Umbilical cord (tissue), 2 donors: ENCODE measurements at places on chromosomes 2 and 18. TPM values are rescaled to one million over a fixed set of nuclear protein-coding genes. Genes with fewer than 3 reads are reported as not detected.
A peak's percentile ranks its signal among the peaks of the same experiment; 100 is the strongest.

DNA sequence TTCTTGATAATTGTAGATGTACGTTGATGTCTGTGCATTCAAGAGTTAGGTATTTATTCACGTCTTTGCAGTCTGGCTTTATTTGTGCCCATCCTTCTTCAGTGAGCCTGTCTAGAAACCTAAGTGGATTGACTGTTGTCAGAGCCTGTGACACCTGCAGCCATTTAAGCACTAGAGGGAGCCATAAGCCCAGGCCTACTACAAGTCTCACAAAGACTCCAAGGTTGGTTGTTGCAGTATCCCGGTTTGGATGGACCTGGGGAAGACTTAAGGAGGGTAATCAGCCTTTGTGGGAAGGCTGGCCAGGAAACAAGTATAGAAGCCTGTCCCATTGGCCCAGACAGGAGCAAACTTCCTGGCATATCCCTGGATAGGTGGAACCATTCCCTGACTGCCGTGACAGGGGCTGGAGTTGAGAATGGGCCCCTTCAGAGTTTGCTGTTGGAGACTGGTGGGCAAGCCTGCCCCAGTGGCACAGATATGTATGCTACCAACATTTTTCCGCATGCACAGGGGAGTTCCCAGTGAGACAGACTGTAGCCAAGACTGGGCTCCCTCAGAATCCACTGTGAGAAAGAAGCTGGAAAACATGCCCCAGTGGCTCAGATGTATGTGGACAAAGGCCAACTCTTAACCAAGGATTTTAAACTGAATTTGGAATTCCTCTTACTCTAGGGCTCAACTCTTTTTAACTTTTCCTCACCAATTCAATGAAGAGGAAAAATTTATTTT is 9.3 kb upstream of the LRRC30 start:
- DNase-seq, result peak; percentile 35

- no peak for DNase-seq
Measured at GRCh38 chr2:238921681-238922319, 73.9 kb downstream of the TWIST2 start.

- DNase-seq, result no peak
Measured at GRCh38 chr2:144010096-144010836, 509.7 kb downstream of the ZEB2 start.

DNA sequence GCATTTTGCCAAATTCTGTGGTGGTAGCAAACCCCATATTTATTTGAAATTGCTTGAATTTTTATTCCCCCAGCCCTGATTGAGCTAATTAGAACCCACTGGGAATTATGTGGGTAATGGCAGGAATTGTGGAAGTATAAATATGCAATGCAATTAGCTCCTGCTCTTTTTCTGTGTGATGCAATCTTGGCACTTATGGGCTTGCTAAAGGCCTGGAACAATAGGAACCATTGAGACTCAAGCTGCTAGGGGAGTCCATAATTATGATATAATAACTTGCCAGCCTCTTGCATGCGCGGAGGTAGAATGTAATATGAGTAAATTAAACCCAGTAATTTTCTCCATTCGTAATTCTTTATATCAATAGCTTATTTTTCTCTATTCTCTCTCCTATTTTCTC is 267.6 kb upstream of the THSD7B start:
- no peak for DNase-seq

DNA sequence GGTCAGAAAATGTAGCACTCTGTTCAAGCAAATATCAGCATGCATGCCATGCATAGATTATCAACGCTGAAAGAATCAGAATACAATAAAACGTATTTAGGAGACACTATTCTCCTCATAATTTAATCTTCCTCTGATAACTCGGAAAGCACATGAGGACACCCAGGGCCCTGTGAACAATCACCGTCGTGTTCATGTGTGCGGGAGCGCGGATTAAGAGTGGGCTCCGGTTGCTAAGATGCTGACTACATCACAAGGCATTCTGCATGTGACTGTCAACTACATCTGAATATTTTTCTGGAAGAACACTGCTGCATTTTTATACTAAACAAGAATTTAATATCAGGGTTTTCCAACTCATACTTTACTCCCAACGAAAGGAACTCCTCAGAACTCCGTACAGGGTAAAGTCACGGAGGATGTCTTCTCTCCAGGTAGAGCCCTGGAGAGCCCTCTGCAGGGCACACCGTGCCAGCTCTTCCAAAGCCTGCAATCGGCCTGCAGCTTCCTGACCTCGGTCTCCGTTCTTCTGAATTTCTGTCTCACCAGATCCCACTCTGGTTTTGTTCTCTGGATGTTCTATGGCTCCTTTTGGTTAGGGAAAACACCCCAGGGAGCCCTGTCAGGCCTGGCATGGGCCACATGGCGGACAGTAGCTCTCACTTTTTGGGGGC is 59.6 kb downstream of the ZNF516 start:
- DNase-seq, result no peak

- DNase-seq, result no peak
Measured at GRCh38 chr2:196502386-196502785, 137.1 kb upstream of the CCDC150 start.

- no peak for DNase-seq
Measured at GRCh38 chr2:199770716-199771115, 80.3 kb downstream of the FTCDNL1 start.

- DNase-seq, result no peak
Measured at GRCh38 chr2:78646533-78647364, 378.8 kb upstream of the REG3G start.

DNA sequence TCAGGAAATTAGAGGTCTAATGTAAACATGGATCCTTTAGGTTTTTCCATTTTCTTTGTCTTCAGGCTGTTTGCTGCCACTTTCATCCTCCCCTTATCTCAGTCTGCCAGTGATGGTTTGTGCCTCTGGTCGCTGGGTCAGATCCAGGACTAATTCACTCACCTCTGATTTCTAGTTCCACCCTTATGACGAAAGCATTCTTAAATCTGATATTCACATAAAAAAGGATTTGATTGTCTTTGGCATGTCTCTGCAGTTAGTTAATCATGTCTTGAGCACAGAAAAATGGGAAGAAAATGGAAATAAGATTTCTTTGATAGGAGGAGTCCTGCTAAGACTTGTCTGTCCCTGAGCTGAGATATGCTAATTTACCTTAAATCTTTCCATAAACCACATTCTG is 4.6 kb downstream of the IL1RL1 start:
- peak; percentile 43 for DNase-seq

- peak; percentile 86 for DNase-seq
Measured at GRCh38 chr2:75071766-75072165, 113.3 kb downstream of the POLE4 start.

- no peak for DNase-seq
Measured at GRCh38 chr18:74778191-74778847, 180.6 kb downstream of the ZNF407 start.

- no peak for DNase-seq
Measured at GRCh38 chr2:43228756-43229659, 2.6 kb upstream of the ZFP36L2 start.

DNA sequence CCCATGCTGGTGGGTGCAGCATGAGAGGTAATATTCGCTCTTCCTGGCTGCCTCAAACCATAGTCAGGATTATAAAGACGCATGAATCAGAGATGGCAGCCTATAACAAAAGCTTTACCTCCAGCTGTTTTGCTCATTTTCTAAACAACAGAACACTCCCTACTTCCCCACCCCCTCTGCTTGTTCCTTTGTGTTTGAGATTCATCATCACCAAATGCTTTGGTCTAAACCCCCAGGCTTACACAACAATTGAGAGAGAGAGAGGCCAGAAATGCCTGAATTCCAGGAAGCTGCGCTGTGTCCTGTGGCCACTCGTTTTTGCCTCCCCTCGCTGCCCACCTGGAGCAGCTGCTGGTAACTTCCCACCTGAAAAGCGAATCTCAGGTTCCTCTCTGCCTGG is 78.8 kb upstream of the CAPN13 start:
- DNase-seq, result no peak

- no peak for DNase-seq
Measured at GRCh38 chr2:161976295-161976694, 97.7 kb downstream of the DPP4 start.

DNA sequence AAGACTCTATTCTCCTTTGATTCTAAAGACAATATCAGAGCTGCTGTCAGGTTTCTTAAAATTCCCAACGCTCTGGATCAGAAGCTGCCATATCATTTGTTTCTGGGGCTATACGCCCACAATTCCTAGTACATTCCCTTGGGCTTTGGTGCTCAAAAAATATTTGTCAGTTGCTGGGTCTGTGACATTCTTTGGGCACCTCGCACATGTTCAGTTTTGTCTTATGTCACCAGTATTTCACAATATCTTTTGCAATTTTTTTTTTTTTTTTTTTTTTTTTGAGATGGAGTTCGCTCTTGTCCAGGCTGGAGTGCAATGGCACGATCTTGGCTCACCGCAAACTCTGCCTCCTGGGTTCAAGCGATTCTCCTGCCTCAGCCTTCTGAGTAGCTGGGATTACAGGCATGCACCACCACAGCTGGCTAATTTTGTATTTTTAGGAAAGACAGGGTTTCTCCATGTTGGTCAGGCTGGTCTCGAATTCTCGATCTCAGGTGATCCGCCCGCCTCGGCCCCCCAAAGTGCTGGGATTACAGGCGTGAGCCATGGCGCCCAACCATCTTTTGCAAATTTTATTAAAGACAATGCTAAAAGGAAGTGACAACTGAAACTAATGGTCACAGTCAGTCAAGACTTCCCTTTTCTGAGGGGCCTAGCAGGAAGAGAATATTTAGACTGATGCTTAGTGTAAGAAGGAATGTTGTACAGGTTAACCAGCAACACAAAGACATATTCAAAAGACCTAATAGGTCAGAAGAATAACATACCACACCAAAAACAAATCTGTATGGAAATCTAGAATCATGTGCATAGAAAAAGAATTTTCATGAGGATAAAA is 6.8 kb downstream of the ZNF397 start:
- DNase-seq, result no peak

DNA sequence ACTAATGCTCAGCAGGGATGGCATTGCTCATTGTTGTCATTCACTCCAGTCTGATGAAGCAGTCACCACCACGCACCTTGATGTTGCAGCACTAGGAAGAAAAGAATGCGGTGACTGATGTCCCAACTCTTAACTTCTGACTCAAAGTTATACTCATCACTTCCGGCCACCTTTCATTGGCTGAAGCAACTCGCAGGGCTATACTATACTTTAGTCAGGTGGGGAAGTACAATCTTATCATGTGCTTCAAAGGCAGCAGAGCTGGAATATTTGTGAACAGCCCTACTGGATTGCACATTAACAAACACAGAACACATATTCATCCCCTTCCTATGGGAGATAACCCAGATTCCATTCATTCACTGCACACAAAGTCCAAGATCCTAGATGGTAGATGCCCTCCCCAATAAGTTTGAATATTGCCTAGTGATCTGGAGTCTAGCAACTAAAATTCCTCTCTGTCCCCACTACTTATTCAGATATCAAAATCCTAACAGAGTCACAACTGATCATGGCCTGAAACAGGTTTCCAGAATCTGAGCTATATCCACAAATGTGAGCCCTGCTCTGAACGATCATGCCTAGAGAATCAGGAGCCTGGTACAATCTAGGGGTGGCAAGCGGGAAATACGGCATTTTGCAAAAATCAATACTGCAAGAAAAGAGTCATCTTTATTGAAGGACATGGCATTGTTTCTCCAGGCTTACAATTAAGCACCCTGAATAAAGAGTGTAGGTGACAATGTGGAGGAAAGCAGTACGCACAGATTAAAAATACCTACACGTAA is 3.4 kb upstream of the SPATS2L start:
- DNase-seq, result no peak

DNA sequence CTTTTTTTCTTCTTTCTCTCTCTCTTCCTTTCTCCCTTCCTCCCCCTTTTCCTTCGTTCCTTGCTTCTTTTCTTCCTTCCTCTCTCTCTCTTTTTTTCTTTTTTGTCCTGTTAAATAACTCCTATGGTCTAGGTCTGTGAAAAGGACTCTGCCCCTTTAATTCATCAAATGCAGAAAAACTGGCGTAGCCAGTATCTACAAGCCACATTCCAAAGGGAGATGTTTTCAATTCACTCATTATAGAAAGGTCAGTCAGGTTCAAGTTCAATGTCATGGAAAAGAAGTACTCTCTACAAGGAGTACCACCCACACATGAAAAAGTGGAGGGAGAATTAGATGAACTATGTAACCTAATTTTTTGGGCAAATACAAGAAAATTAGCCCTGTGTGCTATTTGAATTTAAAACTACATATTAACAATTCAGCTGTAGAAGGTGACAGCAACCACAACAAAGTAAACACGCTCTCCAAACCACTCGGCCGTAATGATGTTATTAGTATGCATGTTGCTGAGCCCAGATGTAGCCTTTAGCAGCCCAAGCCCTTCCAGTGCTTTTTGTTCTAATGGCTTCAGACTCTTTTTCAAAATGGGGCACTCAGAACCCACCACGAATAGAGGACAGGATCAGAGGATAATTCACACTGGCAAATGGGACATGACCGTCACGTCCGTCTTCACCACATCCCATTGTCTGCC is 735.4 kb upstream of the FANCL start:
- no peak for DNase-seq

DNA sequence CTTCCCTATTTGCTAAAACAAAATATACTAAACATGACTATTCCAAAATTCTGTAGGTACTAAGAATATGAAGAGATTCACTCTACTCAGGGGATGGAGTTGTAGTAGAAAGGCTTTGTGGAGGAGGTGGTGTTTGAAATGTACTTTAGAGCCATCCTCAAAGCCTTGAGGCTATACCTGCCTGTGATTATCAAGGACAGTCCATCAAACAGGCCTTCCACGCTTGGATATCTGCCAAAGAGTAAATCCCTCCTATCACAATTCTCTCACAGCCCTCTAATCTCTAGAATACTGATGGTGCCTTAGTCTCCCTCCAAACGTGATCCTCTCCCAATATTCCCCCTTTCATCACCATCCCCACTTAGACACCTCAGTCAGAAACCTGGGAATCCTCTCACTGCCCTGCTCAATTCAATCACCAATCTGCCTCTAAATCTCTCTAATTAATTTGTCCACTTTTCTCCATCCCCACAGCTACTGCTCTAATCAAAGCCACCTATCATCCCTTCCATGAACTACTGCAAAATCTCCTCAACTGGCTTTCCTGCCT is 13.1 kb downstream of the SOS1 start:
- peak; percentile 11 for DNase-seq

DNA sequence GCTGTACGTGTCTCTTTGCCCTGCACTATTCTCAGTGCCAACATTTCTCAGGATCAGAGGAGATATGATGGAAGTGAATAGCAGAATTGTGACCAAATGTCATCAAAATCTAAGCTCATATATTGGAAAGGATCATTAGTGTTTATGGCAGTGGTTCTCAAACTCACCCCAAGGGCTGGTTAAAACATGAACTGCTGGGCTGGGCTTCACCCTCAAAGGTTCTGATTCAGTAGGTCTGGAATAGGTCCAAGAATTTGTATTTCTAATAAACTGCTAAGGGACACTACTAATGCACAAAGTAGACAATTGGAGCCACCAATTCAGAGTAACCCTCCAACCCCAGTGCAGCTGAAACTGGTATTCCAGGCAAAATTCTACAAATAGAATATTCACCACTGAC is 317.9 kb upstream of the UBE2E3 start:
- DNase-seq, result no peak

The MARS2 gene
- total RNA-seq, result 8.7 TPM

The TTLL4 gene
- 2.4 TPM for total RNA-seq

The CXCR4 gene
- 7.5 TPM for total RNA-seq

The LAMA1 gene
- 8.4 TPM for total RNA-seq
